ENCODE measurements at places on chromosomes 2 and 18. TPM values are rescaled to one million over a fixed set of nuclear protein-coding genes. Genes with fewer than 3 reads are reported as not detected.

DNA sequence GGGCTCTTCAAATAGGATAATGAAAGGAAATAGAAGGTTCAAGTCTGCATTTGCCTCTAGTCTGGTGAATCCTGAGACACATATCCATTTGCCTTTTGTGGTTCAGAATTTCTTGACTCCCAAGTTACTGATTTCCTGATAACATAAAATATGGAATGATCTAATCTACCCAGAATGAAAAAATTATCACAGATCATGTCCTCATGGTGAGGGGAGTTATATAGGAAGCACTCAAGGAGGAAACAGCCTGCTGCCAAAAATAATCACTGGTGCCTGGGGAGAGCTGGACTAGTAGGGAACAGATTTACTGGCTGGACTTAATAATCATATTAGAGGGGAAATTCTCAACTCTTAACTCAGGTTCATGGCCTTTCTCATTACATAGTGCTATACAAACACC, 95.5 kb upstream of the STK17B start:
- no peak for DNase-seq

LAMA3 gene
- 2.4 TPM for polyA plus RNA-seq

DNA sequence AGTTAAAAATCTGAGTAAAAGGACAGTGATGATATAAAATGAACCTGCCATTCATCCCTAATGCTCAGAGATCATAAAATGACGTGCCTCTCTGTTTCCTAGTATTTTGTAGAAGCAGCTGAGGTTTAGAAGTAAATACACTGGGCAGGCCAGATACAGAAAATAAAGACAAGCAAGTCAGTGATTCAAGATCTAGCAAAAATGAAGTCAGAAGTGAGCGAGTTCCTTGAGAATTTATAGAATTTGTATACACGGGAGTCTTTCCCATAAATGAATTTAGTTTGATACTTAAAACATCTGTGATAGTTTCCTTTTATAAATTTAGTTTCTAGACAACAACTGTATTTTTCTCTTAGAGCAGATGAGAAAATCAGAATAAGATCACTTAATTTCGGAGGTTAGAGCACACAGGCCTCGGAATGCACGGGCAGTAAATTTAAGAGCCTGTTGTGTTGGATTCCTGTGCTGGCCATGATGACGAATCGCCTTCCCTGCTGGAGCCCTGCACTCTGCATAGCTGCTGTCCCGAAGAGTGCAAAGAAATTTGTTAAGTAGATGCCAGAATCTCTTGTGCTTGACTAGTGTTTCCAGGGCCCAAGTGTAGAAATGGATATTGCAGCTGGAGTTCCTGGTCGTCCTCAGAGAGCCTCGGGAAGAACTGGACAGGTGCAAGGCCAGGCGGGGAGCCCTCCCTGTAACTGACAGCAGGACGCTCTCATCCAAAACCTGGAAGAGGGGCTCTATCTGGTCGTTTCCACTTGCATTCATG, 83.7 kb upstream of the RBM44 start:
- no peak for DNase-seq

TEX51 gene
- polyA plus RNA-seq, result not detected

VIL1 gene
- polyA plus RNA-seq, result not detected

GRCh38 chr2:3646446-3646845, 11.6 kb upstream of the ALLC start:
- no peak for DNase-seq

DNER gene
- polyA plus RNA-seq, result 2.2 TPM

GRCh38 chr2:226755631-226756030, 44.0 kb downstream of the IRS1 start:
- no peak for DNase-seq

- DNase-seq, result no peak
These were observed 74.8 kb downstream of the ARHGEF4 start for GRCh38 chr2:130911482-130911881.

DNA sequence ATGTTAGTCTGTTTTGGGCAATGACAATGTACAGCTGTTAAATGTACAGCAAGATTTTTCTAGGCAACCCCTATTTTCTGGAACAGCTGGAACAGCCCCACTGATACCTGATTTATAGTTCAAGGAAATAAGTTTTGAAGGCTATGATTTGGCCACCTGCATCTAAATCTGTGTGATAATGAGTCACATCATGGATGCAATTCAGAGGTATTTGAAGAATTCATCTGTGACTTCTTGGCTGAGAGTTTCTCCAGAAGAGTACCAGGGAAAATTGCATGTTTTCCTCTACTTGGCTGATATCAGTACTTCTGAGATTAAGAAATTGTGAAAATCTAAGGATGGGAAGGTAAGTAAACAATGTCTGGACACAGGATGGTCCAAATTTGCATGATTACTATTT, 40.7 kb upstream of the NT5C1B start:
- no peak for DNase-seq

SKOR2 gene
- polyA plus RNA-seq, result not detected

DNA sequence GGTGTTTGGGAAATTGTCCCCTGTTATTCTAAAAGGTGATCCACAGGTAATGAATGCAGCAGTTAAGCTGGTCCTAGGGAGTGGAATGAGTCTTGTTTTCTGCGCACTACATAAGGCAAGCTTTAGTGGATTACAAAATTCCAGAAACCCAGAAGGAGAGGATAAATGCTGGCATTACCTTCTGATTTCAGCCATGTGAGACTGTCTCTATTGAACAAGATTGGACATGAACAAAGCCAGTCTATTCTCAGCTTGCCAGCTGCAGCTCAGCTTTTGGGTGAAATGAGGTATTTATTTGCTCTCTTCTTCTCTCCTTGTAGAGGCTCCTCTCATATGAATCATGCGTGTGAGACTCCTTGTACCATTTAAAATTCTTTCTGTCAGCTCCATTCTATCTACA, 944.9 kb downstream of the CNTNAP5 start:
- no peak for DNase-seq

POTEF gene
- polyA plus RNA-seq, result 0.05 TPM

KCNK3 gene
- 1.6 TPM for polyA plus RNA-seq

DNA sequence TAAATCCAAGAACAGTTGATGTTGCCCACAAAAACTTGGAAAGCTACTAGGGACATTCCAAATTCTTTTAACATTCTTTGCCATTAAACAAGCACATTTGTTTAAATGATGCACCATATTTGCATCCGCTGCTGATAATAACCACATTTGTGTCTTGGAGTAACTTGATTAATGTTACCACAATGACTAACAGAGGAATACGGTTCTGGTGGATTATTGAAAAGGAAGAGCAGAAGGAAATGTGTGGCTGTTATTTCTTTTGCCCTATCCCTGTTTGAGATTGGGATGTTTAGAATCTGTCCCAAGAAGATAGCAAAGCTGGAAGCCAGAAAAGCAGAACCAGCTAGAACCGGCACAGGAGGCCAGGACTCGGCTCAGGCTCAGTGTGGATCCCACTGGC, 39.2 kb upstream of the RASGRP3 start:
- no peak for DNase-seq

GRCh38 chr2:39403311-39403710, 33.8 kb downstream of the MAP4K3 start:
- DNase-seq, result no peak

- DNase-seq, result no peak
These were observed 18.0 kb downstream of the TGOLN2 start for GRCh38 chr2:85309699-85310321.

DNA sequence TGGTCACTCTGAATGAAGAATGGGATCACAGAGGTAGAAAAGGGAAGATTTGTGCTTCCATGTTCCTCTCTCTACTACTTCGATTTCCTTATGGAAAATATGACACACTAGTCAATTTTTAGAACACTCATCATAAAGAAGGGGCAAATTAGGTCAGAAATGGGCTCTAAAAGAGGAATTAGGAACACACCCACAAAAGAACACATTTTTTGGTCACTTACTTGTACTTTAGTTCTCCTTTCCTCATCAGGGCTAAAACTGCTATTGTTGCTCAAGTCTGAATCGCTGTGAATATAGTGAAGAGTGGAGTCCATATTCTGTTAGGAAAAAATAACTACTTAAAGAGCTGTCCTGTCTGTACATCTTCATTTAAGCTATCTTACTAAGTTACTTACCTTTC, 52.6 kb downstream of the PPP4R1 start:
- DNase-seq, result no peak

- no peak for DNase-seq
These were observed 11.9 kb downstream of the ADRA2B start for GRCh38 chr2:96104487-96104861.

METTL4 gene
- 10.7 TPM for polyA plus RNA-seq

DNA sequence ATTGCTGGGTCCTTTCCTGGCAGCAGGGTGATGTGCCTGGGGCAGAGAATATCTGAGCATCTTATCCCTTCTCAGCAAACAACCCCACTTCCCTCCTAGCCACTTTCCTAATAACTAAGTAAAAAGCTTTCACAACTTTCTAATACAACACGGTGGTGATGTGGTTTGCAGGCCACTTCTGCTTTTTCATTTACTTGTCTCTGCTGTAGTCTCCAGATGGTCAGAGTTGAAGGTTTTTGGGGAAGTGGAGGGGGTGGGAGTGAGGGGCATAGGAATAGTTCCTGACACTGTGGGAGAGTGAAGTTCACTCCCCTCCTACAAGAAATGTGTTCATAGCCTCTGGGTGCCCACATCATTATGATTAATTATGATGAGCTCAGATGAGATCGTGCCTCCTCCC, 11.6 kb downstream of the OXER1 start:
- no peak for DNase-seq

- no peak for DNase-seq
These were observed 3.9 kb downstream of the ASIC4 start for GRCh38 chr2:219517954-219518778.

DNA sequence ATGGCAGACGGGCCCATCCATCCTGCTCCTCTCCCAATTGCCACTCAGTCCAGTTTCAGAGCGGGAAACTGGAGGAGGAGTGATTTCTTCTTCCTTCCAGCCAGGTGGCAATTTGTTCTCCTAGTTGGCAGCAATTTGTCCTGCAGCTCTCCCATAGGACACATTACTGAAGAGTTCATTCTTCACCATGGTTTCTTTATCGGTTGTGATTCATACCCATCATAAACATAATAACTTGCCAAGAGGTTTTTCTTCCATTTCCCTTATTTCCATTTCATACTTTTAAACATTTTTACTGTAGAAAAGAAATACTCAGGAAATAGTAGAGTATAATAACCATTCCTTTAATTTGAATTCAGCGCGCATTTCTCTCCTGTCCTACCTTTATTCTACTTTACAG, 377.9 kb upstream of the RAB12 start:
- DNase-seq, result no peak

PROKR1 gene
- polyA plus RNA-seq, result 0.44 TPM

GRCh38 chr2:3780477-3781402, 77.4 kb downstream of the DCDC2C start:
- peak; percentile 20 for DNase-seq

DNA sequence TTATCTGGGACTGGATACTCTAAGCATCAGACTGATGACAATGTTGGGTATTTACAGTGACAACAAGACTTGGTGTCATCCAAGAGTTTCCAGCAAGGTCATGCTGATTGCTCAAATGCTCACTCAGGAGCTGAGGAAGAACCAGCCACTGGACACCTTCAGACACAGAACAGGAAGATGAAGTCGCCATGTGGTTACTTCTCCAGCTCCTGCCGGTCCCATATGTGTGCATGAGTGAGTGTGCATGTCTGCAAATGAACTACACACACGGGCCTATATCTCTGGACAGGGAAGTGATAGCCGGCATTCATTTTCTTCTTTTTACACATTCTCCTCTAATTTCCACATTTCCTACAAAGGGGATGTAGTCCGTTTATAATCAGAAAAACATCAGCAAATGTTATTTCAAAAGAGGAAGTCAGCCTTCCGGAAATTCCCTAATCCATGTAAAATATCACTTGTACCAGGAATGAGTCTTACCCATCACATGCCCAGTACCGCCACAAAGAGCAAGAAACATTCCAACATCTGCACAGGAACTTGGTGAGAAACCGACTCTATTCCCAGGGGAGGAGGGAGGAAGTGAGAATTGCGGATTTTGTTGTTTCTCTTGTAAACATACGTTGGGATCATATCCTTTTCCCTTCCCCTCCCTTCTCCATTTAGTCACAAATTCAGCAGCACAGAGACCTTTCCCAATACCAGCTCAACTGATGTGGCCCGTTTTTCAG, 10.8 kb downstream of the RFX8 start:
- DNase-seq, result no peak
